ENCODE measurements at places on chromosomes 3 and 15. TPM values are rescaled to one million over a fixed set of nuclear protein-coding genes. Genes with fewer than 3 reads are reported as not detected.

The RHOV gene
- polyA plus RNA-seq, result not detected

The CHRM5 gene
- not detected for polyA plus RNA-seq

The LRRIQ4 gene
- polyA plus RNA-seq, result 0.27 TPM

The ARHGEF26 gene
- 0.11 TPM for polyA plus RNA-seq

The HACD2 gene
- 39.3 TPM for polyA plus RNA-seq

GRCh38 chr3:81406318-81406717, 355.1 kb downstream of the GBE1 start:
- DNase-seq, result no peak

DNA sequence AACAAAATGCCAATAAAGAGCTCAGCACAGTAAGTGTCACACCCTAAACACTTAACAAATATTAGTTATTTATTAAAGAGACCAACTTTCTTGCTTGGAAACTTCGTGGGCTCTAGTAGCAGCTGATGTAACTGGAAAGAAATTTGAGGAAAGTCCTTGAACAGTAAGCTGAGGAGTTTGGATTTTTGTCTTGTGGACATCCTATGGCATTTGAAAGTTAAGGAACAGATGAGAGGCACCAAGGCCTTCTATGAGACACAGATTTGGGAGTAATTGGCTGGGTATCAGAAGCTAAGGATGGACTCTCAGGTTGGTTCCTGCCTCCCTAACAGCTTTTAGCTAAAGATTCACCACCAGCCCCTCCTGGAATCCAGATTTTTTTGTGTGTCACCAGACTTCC, 59.7 kb upstream of the FILIP1L start:
- DNase-seq, result no peak

DNA sequence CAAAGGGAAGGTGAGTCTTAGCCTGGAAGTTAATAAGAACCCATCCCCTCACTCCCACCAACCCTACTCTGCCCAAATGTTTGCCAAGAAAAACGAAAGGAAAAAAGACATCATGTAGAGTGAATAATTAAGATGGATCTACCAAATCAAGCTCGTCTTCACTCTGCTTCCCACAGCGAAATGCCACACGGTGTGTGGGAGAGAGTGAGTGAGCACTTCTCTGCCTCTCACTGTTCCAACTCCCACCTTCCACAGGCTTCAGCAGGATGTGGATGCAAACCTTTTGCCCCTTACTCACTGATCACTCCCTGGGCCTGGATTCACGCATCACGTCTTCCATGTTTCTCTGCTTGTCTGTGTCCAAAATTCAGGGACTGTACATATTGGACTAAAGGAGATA, 85.4 kb downstream of the WDR76 start:
- no peak for DNase-seq

DNA sequence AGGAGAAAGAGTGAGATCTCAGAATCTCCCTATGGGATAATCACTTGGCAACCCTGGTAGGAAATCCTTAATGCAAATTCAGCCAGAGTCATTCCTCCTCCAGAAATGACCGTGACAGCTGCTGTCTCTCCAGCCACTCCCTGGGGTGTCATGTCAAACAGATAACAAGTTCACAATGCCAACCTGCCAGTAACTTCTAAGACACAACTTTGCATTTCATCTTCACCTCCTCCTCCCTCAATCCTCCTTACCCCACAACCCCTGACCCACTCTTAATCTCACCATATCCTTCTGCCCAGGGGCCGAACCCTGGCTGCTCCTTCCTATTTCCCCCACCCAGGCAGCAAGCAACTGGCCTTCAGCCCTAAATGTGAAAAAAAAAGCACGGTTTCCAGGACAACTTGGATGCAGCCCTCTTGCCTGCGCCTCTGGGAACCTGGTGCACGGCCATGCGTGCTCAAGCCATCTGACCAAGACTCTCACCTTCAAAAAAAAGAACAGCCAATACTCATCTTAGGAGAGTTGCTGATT, 166.0 kb downstream of the NTRK3 start:
- no peak for DNase-seq

GRCh38 chr3:150286390-150287147, 121.5 kb upstream of the TSC22D2 start:
- DNase-seq, result peak; percentile 54

DNA sequence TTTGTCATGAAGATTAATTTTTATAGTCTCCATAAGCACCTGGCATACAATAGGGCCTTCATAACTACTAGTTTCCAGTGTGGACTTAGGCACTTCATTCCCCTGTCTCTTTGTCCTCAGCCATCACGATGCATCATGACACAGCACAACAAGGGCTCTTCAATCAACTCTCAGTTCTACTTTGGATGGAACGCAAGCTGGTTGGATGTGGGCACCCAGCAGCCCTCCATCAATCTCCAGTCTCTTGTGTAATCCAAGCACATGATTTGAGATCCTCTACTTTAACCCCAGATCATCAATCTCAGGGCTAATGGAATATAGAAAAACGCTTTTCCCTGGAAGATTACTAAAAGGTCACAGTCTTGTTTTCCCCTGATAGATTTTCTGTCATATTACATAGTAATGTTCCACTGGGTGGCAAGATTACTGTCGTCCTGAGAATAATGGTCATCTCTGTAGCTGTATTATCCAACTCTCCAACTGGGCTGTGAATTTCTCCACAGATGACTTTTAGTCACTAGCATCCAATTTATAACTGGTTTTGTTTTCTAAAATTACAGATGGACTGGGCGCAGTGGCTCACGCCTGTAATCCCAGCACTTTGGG, 22.9 kb upstream of the CHRNA7 start:
- DNase-seq, result no peak

DNA sequence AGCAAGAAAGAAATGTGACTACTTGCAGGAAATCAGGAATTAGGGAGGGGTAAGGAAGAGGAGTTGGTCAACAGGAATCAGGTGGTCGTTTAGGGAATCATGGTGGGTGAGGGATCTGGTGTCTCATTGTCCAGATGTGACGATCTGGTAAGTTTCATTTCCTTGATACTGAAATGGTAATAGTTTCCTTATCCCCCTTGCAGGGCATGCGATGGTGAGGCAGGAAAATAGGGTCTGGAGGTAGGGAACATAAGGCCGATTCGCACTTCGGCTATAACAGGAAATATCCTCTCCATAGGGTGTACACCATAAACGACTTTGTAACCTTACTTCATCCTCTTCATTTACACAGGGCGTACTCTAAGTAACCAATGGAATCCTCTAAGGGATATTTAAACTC, 574 bp upstream of the LRRC34 start:
- no peak for DNase-seq

DNA sequence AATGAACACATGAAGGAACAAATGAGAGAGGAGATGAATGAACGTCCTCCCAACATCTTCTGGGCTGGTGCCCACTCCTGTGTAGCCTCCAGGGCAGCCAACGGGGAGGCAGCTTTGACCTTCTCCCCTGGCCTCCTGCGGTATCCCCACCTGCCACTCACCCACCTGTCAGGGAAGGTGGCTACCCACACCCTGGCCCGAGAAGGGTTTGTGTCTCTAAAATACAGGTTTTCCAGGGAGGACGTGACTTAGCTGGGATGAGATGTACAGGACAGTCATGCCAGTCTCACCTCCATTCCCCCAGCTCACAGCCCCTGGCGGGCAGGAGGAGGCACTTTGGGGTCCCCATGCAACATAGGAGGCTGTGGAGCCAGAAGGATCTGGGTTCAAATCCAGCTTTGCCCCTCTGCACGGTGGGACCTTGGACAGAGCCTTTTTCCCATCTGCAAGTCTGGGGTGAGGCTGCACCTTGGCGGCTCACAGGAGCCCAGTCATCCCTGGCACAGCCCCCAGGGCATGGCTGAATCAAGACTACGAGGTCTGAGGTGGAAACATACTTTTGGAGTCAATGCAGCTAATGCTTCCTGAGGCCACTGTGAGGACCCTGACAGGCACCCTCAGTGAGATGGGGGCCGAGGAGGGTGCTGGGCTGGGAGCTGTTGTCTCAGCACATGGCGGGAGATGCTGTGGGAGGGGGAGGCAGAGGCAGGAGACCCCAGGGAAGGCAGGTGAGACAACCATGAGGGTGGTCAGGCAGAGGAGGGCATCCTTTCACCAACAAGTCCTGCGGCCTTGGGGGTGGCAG, 11.1 kb upstream of the PLXND1 start:
- no peak for DNase-seq

DNA sequence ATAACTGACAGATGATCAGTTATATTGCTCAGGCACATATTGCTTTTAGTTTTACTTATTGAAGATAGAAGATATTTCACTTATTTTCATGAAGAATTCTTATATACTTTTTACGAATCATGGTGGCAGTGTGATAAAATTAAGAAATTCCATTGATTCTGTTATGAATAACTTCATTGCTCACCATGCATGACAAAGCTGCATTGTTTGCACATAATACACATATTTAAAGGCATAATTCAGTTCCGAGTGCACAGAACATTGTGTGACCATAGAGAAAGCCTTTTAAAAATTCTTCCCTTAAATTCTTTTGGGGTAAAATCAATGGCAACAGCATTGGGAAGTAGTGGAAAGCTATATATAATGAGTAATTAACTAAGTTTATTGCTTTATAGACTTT, 82.5 kb upstream of the NAALADL2 start:
- no peak for DNase-seq

DNA sequence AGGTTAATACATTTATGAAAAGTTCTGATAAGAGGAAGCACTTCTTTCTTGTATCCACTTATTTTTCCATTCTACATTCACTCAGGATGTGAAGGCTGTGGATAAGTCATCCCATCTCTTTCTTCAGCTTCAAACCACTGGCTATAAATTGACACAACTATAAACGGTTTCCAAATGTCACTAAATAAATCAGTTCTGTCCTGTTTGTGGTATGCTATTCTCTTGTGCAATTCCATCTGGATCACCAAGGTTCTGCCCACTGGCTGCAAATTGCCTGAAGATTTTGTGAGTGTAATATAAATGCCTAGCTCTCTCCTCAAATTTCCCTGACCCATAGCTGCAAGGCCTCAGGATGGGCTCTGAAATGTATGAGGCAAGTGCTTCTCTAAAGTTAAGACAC, 7.1 kb upstream of the LMOD3 start:
- no peak for DNase-seq

- DNase-seq, result no peak
Observed at GRCh38 chr3:76724706-76725105, 315.2 kb upstream of the ROBO2 start.

- no peak for DNase-seq
Observed at GRCh38 chr3:47342812-47343211, 38.0 kb upstream of the PTPN23 start.

GRCh38 chr3:165256554-165257065, 60.4 kb upstream of the SLITRK3 start:
- DNase-seq, result no peak

GRCh38 chr3:124997303-124998246, 58.2 kb downstream of the HEG1 start:
- DNase-seq, result no peak

DNA sequence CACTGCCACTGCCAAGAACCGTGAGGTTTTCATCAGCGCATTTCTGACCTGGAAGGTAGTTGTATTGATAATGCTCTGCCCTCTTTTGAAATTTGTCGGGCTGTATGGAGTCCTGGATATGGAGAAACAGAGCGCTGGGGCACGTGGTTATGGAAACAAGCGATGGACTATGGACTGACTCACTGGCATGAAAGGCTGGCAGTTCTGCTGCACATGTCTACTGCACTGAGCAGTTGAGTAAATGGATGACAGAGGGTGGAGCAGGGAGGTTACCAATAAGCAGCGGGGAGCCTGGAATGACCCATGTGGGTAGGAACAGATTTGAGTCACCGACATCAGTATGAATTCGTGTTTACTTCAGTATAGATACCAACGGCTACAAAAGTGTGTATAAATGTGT, 429.5 kb downstream of the OCA2 start:
- no peak for DNase-seq

DNA sequence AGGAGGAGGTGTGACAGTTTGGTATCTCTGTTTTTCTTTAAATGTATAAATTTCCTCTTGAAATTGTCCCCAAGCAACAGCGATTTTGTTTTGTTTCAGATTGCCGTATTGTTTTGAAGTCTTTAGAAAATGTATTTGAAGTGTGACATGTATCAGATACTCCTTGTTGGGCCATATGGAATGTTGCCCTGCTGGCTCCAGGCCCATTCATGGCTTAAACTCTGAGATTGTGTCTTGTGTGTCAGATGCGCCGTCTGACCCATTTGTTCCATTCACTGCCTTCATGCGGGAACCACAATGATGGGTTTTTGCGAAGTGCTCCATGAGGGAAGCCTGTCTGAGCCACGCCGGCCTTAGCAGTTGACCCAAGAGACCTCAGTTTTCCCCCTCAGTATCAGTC, 75.2 kb upstream of the ADAMTSL3 start:
- no peak for DNase-seq

GRCh38 chr15:70100474-70101341, 3.0 kb upstream of the TLE3 start:
- peak; percentile 70 for DNase-seq

- DNase-seq, result peak; percentile 26
Observed at GRCh38 chr15:63600001-63600615, 2.9 kb downstream of the FBXL22 start.

- DNase-seq, result no peak
Observed at GRCh38 chr15:86247249-86247955, 167.7 kb downstream of the AGBL1 start.

GRCh38 chr15:62737551-62737950, 305.0 kb upstream of the TPM1 start:
- no peak for DNase-seq

DNA sequence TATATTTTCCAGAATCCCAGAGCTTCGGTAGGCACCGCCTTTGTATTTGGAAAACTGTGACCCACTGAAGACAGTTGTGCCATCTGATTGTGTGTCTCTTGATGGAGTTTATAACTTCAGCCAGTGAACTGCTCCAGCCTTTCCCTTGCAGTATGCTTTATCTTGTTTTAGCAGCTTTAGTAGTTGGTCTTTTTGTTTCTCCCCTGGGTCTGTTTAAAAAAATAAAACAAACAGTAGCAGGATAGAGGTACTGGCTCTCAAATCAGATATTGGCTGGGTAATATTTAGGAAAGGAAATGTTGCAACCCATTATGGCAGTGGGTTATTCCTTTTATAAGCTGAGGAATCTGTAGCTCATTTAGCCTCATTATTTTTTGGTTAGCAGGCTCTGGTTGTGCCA, 151.5 kb upstream of the BFSP2 start:
- DNase-seq, result no peak

GRCh38 chr3:196684548-196685407, 27.3 kb downstream of the CEP19 start:
- peak; percentile 78 for DNase-seq

Data from naive B cell (primary cell).